ENCODE measurements at places on chromosomes 2 and 18.

DNA sequence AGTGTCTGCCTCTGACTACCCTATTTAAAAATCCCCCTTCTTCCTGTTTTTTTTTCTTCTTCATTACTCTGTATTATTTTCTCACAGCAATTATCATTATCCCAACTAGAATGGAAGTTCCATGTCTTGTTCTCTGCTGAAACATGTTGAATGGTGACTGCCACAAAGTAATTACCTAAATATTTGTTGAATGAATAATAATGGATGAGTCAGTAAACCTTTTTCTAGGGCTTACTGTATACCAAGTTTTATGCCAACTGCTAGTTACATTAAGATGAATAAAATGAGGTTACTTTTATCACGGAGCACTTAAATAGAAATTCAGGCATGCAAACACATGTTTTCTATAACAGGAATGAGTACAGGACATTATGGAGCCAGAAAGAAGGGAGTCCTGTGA, 490.6 kb downstream of the THSD7B start:
- DNase-seq: no peak

DNA sequence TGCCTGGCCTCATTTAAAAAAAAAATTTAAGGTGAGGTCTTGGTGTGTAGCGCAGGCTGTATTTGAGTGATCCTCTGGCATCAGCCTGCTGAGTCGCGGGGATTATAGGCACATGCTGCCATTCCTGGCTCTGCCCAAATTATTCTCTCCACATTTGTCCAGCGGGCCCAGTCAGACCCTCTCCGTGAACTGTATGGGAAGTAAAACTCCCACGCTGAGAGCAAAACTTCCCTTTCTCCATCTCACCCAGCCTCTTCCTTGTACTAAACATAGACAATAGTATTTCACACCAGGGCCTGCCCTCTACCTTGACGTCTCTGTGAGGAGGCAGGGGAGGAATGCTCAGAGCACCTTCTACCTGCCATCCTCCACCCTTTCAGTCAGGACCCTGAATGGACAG, 37.0 kb downstream of the EIF4E2 start:
- no peak for DNase-seq

DNA sequence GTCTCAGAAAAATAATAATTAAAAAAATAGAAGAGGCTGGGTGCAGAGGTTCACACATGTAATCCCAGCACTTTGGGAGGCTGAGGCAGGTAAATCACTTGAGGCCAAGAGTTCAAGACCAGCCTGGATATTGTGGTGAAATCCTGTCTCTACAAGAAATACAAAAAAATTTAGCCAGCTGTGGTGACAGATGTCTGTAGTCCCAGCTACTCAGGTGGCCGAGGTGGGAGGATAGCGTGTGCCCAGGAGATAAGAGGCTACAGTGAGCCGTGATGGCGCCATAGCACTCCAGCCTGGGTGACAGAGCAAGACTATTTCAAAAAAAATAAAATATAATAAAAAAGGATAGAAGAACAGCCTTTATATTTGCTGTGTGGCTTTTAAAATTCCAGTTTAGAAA, 35.9 kb downstream of the SMC6 start:
- no peak for DNase-seq

- peak; percentile 4 for DNase-seq
Observed at GRCh38 chr2:95260028-95261023, 13.9 kb upstream of the PROM2 start.

DNA sequence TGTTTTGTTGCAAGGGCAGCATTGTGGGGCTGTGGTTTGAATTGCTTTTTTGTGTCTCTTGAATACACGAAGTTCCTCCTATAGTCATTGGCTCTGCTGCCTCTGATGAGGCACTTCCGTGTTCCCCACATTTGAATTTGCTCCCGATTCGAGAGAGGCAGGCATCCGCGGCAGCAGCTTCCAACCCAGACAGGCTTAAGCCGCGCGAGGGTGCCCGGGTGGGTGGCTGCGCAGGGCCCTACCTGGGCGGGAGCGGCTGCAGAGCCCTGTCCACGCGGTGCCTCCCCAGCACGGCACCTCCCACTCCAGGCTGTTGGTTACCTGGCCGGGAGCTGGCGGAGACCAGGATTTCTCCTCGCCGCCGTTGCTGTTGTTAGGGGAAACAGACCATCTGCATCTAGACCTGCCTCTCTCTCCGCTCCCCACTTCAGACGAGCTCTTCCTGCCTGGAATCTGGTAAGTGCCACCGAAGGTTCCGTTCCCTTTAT, 151.3 kb downstream of the NEDD4L start:
- no peak for DNase-seq

- DNase-seq: no peak
Observed at GRCh38 chr2:216346781-216347180, 25.5 kb downstream of the MARCHF4 start.

DNA sequence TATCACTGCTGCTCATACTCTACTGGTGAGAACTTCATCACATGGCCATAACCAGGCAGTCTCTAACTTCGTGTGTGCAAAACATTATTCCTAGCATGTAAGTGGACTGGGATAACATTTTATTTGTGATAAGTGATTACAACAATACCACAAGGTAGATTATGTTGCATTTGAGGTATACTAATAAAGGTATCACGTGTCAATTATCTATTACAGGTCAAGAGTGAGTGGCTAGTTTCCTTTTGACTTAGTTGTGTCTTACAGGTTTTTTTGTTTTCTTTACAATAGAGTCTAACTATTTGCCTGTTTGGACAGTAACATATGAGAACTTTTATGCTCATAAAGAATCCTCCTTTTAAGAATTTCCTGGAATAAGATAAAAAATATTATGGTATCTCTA, 67.2 kb upstream of the DSC1 start:
- DNase-seq: no peak

DNA sequence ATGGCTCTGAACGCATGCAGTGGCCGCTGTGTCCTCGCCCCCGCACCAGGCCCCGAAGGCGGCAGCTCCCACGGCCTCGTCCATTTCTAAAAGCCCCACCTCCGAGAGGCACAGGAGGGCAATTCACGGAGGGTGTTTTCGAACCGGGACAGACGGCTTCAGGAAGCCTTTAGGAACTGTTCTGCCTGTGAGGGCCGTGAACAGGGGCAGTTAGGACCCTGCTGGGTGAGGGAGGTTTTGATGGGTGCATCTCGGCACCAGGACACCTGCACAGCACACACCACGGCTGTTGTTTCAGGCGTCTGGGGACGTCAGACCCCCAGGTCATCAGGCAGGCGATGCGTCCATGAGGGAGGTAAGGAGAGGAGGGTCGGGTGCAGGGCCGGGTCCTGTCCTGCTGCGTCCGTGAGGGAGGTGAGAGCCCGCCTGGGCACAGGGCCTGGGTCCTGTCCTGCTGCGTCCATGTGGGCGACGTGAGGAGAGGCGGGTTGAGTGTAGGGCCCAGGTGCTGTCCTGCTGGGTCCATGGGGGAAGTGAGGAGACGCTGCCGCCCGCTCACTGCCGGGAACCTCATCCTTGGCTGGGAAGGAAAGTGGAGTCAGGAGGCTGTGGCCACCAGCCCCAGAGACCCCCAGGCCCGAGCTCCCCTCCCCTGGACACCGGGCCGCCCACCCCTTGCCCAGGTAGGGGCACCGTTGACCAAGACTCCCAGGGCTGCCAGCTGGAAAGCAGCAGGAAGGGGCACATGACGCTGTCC, 25.5 kb upstream of the KCNG2 start:
- DNase-seq: no peak

DNA sequence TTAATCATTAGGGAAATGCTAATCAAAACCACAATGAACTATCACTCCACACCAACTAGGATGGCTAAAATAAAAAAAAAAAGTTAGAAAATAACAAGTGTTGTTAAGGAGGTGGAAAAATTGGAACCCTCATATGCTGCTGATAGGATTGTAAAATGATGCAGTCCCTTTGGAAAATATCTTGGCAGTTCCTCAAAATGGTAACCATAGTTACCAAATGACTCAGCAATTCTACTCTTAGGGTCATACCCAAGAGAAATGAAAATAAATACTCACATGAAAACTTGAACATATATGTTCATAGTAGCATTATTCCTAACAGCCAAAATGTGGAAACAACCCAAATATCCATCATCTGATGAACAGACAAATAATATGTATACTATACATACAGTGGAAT, 15.7 kb upstream of the ACVR2A start:
- no peak for DNase-seq

GRCh38 chr2:148745151-148745851, 100.8 kb downstream of the EPC2 start:
- DNase-seq: no peak

GRCh38 chr2:199875400-199875799, 24.4 kb upstream of the FTCDNL1 start:
- peak; percentile 23 for DNase-seq
